ENCODE measurements at places on chromosomes 16 and 17.
A peak's percentile ranks its signal among the peaks of the same experiment; 100 is the strongest.

GRCh38 chr17:34797720-34798119 lies 163.5 kb downstream of the CCT6B start:
- no peaks in the 10 kb centered on the region for H3K36me3 ChIP-seq
- H3K4me1 ChIP-seq = no peaks in the 10 kb centered on the region
- H3K27ac ChIP-seq = no peak overlapping the region

DNA sequence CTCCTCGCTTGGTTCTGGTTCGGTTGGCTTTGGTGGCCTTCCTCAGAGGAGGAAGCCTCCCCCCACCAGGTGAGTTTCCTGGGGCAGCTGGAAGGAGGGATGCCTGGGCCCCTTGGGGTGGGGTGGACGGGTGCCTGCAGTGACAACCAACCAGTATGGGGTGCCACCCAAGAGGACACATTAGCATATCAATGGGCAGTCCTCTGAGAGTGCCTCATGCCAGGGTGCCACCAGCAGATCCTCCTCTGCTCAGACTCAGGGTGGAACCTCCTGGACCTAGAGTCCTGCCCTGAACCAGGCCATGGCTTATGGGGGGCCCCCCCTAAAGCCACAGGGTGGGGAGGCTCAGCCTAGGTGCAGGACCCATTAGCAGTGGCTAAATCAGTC lies 2.7 kb downstream of the PPP1R1B start:
- peaks cover 40% of the 10 kb centered on the region for H3K27me3 ChIP-seq
- no peak overlapping the region for H3K4me3 ChIP-seq
- peaks cover 7% of the 10 kb centered on the region for H3K4me1 ChIP-seq
- no peak overlapping the region for H3K27ac ChIP-seq

DNA sequence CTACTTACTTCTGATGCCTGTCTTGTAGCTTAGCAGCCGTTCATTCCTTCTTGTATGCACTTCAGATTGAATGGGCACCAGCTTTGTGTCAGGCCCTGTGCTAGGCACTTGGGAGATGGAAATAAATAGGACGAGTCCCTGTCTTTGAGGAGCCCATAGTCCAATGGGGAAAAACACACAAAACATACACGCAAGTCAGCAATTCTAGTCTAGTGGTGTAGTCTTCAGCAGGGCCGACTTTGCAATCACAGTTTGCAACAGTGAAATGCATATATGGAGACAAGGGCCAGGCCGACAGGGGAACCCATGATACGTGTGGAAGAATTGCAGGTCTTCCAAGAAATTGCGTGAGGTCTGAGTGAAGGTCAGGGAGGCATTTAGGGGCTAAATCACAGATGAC lies 262.6 kb downstream of the MAF start:
- no peaks in the 10 kb centered on the region for H3K36me3 ChIP-seq
- no peaks in the 10 kb centered on the region for H3K4me1 ChIP-seq

GRCh38 chr17:58556833-58557250 lies 42.4 kb upstream of the MTMR4 start:
- no peak for DNase-seq
- H3K4me3 ChIP-seq = no peak overlapping the region
- peaks cover 8% of the 10 kb centered on the region for H3K4me1 ChIP-seq

DNA sequence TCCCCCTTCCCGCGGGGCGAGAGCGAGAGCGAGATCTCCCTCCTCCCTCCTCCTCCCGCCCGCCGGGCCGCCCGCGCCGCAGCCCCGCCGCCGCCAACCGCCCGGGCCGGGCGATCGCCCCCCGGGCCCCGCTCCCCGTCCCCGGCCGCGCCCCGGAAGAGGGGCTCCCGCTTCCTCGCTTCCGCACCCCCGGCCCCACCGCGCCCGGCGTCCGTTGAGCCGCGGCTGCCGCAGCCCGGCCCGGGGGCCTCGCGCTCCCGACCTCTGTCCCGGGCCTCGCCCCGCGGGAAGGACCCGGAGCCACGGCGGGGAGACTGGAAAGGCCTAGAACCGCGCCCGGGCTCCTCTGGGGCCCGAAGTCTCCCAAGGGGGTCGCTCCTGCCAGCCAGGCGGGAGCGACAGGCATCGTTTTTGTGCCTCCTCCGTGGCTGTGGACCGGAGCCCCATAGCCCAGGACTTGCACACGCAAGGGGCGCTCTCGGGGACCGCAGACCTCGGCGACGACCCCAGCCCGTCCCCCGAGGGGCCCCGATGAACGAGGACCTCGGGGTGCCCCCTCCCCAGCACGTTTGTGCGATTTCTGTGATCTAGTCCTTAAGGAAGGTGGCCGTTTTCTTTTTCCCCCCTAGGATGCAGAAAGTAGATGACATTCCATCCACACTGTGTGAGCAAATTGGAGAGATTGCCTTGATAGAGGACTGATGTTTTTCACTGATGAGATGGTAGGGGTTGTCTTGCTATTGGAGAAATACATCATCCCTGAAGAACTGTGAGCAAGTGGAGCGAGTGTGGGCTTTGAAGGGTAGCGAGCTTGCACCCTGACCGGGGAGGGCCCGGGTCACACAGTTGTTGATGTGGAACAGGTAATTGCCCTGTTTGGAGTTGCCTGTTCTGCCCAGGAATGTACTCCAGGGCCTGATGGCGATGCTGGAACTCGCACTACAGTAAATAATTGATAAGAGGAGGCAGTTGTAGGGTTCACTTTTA lies 611 bp downstream of the BANP start:
- no peaks in the 10 kb centered on the region for H3K27me3 ChIP-seq
- H3K36me3 ChIP-seq = peaks cover 16% of the 10 kb centered on the region
- peak overlapping the region; percentile 89 for H3K4me3 ChIP-seq
- H3K4me1 ChIP-seq = peaks cover 73% of the 10 kb centered on the region
- H3K27ac ChIP-seq = peak overlapping the region; percentile 96

- no peaks in the 10 kb centered on the region for H3K27me3 ChIP-seq
- no peaks in the 10 kb centered on the region for H3K4me1 ChIP-seq
- H3K36me3 ChIP-seq = no peaks in the 10 kb centered on the region
- no peak overlapping the region for H3K4me3 ChIP-seq
These were observed 632.9 kb downstream of the CDH8 start for GRCh38 chr16:61403386-61403785.

DNA sequence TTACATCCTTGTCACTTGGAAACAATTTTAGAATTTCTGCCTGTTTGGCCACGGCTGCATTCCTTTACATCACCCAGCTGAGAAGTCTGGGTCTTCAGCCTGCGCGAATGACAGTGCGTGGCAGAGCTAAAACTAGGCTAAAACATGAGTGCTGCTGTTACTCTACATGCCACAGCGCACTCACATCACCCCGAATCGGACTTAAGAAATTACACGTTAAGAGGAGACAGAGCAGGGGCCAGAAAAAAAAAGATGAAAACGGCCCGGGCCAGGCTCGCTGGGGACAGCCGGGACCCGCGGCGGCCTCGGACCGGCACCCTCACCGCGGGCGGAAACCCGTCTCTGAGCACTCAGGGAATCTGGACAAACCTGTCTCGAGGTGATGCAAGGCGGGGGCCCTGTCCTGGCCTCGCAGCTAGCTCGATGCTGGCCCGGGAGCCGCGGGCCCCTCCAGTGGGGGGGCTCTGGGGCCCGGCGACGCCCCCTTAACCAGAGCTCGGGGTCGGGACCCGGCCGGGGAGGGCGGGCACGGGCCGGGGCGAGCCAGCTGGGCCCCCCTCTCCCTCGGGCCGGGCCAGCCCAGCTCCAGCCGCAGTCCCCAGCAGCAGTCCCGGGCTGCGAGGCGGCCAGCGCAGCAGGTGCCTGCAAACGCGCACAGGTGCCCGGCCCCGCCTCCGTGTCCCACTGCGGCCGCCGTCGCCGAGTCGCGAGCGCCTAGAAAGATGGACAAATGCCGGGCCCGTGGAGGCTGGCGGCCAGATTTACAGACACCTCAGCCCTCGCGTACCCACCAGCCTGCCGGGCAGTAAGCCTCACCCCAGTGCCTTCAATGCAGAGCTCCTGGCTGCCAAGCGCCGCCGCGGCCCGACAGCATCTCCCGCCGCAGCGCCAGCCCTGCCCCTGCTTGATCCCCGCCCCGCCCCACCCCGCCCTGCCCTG lies at the start of gene AKTIP:
TSS of gene AKTIP (minus strand) at position 879 of the 939 bp plus-strand sequence. CDS start 2,950 bp downstream, outside the sequence.
- DNase-seq = peak; percentile 66
- peak within 1 kb of the TSS; percentile 89 for H3K27ac ChIP-seq
- peak within 1 kb of the TSS; percentile 91 for H3K4me3 ChIP-seq
- H3K36me3 ChIP-seq = peaks cover 23% of the 10 kb centered on the region
- H3K4me1 ChIP-seq = peaks cover 49% of the 10 kb centered on the region
- H3K27me3 ChIP-seq = no peaks in the 10 kb centered on the region

- H3K27me3 ChIP-seq = no peaks in the 10 kb centered on the region
- no peak overlapping the region for H3K4me3 ChIP-seq
- no peak for DNase-seq
- no peak overlapping the region for H3K27ac ChIP-seq
- H3K36me3 ChIP-seq = no peaks in the 10 kb centered on the region
These were observed 273.2 kb downstream of the CDH8 start for GRCh38 chr16:61763013-61763412.

GRCh38 chr17:77371117-77371887 lies 230.5 kb downstream of the SEC14L1 start:
- DNase-seq = no peak
- H3K27ac ChIP-seq = no peak overlapping the region
- peaks cover 41% of the 10 kb centered on the region for H3K4me1 ChIP-seq
- peaks cover 6% of the 10 kb centered on the region for H3K36me3 ChIP-seq
- H3K27me3 ChIP-seq = no peaks in the 10 kb centered on the region
- no peak overlapping the region for H3K4me3 ChIP-seq

- H3K4me1 ChIP-seq = peaks cover 44% of the 10 kb centered on the region
- H3K4me3 ChIP-seq = peak overlapping the region; percentile 56
- peaks cover 30% of the 10 kb centered on the region for H3K27me3 ChIP-seq
- DNase-seq = peak; percentile 85
- peaks cover 2% of the 10 kb centered on the region for H3K36me3 ChIP-seq
- peak overlapping the region; percentile 60 for H3K27ac ChIP-seq
These were observed 85.0 kb upstream of the MED9 start for GRCh38 chr17:17391668-17392370.

GRCh38 chr17:7745748-7746470 lies 28.4 kb downstream of the DNAH2 start:
- H3K4me1 ChIP-seq = no peaks in the 10 kb centered on the region
- no peak for DNase-seq
- no peaks in the 10 kb centered on the region for H3K36me3 ChIP-seq

- H3K27me3 ChIP-seq = peaks cover 14% of the 10 kb centered on the region
- no peak overlapping the region for H3K27ac ChIP-seq
- no peak overlapping the region for H3K4me3 ChIP-seq
- peaks cover 2% of the 10 kb centered on the region for H3K4me1 ChIP-seq
- H3K36me3 ChIP-seq = no peaks in the 10 kb centered on the region
These were observed 27.3 kb upstream of the GPRC5B start for GRCh38 chr16:19911747-19912454.

DNA sequence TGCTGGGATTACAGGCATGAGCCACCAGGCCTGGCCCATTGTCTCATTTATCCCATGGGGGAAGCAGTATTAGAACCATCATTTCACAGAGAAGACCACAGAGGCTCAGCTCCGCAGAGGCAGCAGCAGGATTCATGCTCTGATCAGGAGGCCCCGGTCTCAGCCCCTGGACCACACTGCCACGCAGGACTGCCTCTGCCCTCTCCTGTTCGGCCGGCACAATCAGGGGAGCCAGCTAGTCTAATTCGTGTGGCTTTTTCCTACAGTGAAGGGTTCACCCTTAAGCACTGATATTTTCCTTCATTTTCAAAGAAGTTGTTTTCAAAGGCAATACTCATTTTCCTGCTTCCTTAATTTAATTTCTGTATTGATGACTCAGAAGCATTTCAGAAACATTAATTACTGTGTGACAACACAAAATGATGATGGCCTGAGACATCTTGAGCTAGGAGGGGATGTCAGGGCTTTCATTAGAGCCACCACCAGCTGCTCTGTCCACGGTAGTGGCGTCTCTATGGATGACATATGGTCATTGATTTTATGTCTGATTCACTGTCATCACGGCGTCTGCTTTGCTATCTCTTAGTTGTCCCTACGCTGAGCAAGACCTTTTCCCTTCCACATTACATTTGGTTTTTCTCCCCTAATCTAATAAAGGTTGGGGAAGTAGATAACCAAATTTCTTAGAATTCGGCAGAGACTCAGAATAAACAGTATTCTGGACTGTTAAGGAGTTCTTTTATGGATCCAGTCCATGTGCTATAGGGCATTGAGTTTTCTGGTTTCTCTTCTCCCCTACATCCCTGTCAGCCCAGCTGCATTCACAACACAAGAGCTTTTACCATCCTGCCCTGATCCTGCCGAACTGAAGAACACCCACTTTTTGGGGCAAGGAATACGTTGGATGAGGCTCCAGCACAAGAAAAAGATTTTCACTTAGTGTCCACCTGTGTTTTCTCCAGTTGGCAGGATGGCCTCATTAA lies 314.0 kb downstream of the SLC39A11 start:
- DNase-seq = no peak
- H3K4me1 ChIP-seq = no peaks in the 10 kb centered on the region
- no peak overlapping the region for H3K27ac ChIP-seq
- no peaks in the 10 kb centered on the region for H3K36me3 ChIP-seq
- no peaks in the 10 kb centered on the region for H3K27me3 ChIP-seq

DNA sequence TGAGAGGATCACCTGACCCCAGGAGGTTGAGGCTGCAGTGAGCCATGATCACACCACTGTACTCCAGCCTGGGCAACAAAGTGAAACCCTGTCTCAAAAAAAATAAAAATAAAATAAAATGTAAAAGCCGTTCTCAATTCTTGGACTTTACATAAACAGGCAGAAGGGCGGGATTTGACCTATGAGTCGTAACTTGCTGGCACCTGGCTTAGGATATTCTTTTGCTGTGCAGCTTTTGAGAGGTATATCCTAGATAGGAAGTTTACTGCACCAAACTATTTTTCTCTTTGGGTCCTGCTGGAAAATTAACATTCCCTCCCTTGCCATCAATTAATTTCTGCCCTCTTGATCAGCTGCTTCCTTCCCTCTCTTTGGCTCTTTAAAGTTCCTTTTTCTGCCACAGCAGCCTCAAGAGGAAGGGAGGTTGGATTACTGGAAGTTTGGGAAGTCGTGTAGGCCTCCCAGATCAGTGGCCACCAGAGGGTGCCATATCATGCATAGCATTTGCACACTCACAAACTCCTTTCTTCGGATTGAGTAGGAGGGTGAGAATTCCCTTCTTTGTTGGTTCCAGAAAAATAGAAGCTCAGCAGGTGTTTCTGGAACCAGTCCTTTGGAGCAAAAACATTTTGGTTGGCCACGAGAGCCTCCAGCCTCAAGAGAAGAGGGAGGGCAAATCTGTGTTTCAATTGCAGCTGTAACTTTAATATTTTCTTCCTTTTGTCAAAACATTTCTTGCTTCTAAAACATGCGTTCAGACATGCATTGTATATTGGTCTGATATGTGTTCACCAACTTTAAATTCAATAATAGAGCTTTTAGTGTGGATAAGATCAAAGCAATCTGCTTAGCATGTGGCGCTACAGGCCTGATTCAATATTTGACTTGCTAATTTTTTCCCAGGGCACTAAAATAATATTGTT lies 147.3 kb downstream of the CCDC182 start:
- no peak overlapping the region for H3K4me3 ChIP-seq
- H3K27ac ChIP-seq = peak overlapping the region; percentile 98

DNA sequence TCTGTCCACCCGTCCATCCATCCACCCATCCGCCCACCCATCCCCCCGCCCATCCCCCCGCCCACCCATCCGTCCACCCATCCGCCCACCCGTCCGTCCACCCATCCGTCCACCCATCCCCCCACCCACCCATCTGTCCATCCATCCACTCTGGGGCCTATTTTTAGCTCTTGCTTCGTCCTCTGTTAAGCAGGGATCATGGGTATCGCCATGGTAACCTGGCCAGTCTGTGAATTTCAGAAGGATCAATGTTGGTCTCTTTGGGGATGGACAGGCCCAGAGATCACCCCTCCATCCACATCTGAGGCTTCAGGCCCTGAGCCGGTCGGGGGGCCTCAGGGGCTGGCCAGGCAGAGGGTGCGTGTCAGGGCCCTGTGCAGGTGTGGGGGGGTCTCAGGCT lies 15.2 kb upstream of the DPEP1 start:
- no peaks in the 10 kb centered on the region for H3K36me3 ChIP-seq
- no peak for DNase-seq
- H3K4me3 ChIP-seq = no peak overlapping the region
- peaks cover 24% of the 10 kb centered on the region for H3K4me1 ChIP-seq
- no peak overlapping the region for H3K27ac ChIP-seq
